Large intestine (tissue), 12 donors: ENCODE measurements at places on chromosomes 1 and 21.

DNA sequence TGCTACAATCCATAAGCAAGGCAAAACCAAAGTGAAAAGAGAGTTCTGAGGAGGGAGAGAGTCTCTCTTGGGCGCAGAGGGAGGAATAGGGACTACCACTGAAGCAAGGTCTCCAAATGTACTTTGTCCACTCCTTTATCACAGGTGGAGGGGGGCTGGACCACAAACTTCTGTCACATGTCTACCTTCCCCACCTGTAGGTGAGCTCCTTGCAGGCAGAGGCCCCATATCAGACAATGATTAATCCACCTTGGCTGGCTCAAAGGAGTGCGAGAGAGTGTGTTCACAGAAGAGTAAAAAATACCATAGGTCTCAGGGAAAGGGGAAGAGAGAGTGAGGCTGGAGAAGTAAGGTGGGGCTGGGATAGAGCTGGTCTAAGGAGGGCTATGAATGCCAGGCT is 4.5 kb downstream of the BEND5 start:
- DNase-seq = peak; percentile 73
- peak overlapping the region; percentile 21 for H3K27ac ChIP-seq
- peaks cover 4% of the 10 kb centered on the region for H3K36me3 ChIP-seq
- no peak overlapping the region for H3K4me3 ChIP-seq
- H3K4me1 ChIP-seq = peaks cover 11% of the 10 kb centered on the region

- H3K4me3 ChIP-seq = no peak overlapping the region
- H3K36me3 ChIP-seq = peaks cover 6% of the 10 kb centered on the region
- no peak overlapping the region for H3K27ac ChIP-seq
These were observed 26.0 kb downstream of the CCDC18 start for GRCh38 chr1:93206567-93206954.

GRCh38 chr1:33070628-33071027 is 10.3 kb upstream of the AZIN2 start:
- no peak overlapping the region for H3K4me3 ChIP-seq
- DNase-seq = no peak
- H3K36me3 ChIP-seq = no peaks in the 10 kb centered on the region
- no peaks in the 10 kb centered on the region for H3K4me1 ChIP-seq
- peaks cover 4% of the 10 kb centered on the region for H3K27me3 ChIP-seq

DNA sequence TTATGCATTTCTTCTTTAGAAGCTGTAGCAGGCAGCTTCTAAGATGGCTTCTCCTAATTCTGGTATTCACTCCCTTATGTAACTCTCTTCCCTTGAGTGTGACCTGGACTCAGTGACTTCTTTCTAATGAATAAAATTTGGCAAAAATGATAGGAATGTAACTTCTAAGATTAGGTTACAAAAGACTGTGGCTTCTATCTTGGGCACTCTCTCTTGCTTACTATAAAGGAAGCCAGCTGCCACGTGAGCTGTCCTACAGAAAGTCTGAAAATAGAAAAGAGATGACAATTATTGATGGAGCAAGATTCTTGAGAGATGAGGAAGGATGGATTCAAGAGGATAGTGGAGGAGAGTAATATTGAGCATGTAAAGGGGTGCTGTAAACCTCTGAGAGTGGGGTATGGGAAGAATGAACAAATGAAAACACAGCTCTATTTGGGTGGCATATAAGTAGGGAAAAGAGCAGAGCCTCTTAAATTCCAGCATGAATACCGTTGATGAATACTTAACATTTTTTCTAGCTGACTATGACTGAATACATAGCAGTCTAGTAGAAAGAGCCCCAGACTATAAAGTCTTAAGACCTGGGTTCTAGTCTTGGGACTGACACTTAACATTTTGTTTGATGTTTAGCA is 5.5 kb downstream of the TSEN15 start:
- peak; percentile 9 for DNase-seq
- H3K27me3 ChIP-seq = no peaks in the 10 kb centered on the region
- H3K27ac ChIP-seq = no peak overlapping the region
- no peak overlapping the region for H3K4me3 ChIP-seq
- H3K36me3 ChIP-seq = peaks cover 15% of the 10 kb centered on the region
- H3K4me1 ChIP-seq = no peaks in the 10 kb centered on the region

GRCh38 chr1:182348961-182349747 is 42.4 kb downstream of the GLUL start:
- no peak overlapping the region for H3K4me3 ChIP-seq
- H3K27ac ChIP-seq = no peak overlapping the region
- H3K4me1 ChIP-seq = no peaks in the 10 kb centered on the region
